ENCODE measurements at places on chromosomes 1 and 21.

DNA sequence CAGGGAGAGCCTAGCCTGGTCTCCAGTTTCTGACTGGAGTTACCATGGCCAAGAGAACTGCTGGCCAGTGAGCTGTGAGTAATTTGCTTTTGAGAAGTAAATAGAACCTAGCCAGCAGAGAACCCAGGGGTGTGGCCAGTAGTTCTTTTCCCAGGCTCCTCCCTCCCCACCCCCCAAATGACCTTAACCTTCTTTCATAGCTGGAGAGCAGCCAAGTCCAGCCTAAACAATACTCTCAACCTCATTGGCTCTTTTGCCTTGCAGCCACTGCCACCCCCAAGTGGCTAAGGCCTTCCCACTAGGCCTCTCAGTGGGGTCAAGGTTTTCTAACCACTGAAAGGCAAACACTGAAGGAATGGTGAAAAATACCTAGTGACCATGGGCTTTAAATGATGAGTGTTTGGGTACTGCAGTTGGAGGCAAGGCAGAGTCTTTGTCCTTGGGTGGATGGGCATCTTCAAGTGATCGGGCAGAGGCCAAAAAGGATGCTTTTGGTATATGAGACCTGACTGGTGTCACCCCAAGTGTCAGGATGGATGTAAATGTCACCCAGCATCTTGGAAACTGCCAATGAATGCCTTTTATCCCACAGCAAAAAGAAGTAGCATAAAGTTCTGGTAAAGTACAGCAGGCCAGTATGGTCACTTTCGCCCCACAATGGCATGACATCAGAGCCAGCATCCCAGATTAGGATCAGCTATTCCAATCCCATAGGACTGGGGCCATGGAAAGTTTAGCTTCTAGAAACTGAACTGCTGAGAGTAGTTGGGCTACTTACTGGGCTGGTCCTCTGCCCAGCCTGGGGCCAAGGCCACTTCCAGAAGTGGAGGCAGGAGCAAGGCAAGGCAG is 3.5 kb upstream of the PIGV start:
- DNase-seq: no peak

GRCh38 chr1:178188306-178188705 is 94.4 kb downstream of the RASAL2 start:
- DNase-seq: no peak

- no peak for DNase-seq
Observed at GRCh38 chr21:27776925-27777553, 810.2 kb upstream of the ADAMTS5 start.

GRCh38 chr1:7975212-7975865 is 13.8 kb downstream of the PARK7 start:
- peak; percentile 90 for DNase-seq

DNA sequence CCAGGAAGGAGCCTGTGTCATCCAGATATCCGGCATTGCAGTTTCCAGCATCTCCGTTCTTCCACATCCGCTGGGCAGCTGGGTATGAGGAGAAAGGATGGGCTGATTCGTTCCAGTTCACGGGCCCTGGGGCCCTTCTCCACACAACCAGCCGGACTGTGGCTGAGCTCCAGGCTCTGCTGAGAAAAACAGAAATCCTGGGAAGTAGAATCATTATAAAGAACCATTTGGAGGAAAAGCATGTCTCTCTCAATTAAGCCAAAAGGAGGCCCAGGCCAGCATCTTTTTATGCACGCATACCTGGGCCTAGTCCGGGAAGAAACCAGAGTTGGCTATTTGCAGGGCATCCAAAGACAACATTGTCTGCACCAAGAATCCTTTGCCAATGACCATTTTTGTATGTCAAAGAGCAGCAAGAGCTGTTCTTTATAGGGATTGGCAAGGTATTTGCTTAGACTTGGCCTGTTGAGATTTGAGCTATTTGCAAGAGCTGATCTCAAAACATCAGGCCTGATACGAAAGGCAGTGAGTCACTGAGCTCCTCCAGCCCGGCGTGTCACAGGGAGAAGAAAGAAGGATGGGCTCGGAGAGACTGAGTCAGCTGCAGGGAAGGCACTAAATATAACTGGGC is 84.9 kb upstream of the ARHGEF16 start:
- no peak for DNase-seq

- DNase-seq: no peak
Observed at GRCh38 chr1:68375919-68376318, 73.8 kb downstream of the RPE65 start.

- peak; percentile 63 for DNase-seq
Observed at GRCh38 chr1:7921796-7922195, 18.8 kb downstream of the TNFRSF9 start.

DNA sequence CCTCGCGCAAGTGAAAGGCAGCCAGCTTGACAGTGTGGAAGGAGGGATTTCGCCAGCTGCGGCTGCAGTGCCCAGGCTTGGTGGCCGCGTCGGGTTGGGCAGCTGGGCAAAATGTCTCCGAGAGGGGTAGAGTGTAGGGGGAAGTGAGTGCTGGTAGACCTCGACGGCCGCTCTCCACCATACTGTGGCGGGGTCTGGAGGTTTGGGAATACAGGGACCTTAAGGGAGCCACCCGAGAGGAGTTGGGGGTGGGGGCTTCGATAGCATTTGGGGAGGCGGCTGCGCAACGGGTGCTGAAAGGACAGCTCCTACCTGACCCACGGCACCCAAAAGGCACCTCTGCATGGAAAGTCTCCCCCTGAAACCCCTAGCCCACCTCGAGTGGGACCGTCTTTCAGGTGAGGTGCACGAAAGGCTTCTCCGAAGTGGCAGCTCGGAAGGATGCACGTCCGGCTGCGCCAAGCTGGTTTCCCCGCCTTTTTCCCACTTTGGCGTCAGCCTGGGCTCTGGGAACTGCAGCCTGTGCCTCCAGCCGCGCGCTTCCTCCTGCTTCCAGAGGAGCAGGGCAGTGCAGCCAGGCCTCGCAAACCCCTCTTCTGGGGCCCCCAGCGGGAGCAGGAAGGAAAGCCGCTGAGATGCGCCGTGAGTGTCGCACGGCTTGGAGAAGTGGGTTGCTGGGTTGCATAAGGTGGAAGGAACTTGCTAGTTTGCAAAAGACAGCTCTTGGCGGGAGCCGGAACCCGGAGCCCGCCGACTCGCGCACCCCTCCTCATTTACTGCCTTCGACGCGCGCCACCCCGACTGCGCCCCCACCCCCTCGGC is 531 bp upstream of the HMGN2 start:
- DNase-seq: peak; percentile 56

DNA sequence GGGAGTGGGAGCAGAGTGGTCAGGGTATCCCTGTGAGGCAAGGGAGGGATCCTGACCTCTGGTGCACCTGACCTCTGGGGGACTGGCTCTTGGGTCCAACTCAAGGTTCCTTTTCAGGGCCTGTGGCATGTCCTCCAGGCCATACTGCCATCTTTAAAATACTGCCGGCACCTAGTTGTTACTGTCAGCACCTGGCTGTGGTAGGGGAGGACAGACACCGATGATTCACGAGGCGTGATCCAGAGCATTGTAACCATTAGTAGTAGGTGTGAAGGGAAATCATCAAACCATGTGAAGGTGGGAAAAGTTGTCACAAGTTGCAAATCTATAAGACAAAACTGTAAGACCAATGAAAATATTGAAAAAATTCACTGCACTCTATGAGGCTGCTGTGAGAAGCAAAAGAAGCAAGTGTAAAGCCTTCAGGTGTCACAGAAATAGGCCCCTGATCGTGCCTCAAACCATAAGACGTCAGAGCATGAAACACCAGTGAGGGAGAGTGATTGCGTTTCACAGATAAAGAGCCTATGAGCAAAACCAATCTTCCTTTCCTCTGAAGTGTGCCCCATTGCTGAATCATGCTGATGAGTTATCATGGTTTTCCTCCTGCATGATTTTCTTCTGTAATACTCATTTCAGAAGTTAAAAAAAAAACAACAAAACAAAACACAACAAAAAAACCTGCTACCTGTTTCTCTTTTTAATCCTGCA is 55.3 kb downstream of the CDC7 start:
- no peak for DNase-seq

DNA sequence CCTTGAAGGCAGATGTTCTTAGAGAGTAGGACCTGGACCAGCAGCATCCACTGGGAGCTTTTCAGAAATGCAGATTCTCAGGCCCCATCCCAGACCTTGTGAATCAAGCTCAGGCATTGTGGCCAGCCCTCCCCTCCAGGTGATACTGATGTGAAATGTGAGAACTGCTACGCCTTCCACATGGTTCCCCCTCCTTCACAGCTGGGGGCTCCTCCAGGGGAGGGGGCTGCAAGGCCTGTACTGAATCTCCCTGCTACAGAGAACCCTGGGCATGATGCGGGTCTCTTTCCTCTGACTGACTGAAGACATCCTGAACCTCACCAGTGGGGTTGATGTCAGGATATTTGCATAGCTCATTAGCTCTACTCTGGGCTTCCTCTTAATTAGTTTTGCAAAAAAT is 141.8 kb upstream of the CSF3R start:
- DNase-seq: no peak

GRCh38 chr1:245258271-245258920 is 103.6 kb downstream of the KIF26B start:
- peak; percentile 52 for DNase-seq

DNA sequence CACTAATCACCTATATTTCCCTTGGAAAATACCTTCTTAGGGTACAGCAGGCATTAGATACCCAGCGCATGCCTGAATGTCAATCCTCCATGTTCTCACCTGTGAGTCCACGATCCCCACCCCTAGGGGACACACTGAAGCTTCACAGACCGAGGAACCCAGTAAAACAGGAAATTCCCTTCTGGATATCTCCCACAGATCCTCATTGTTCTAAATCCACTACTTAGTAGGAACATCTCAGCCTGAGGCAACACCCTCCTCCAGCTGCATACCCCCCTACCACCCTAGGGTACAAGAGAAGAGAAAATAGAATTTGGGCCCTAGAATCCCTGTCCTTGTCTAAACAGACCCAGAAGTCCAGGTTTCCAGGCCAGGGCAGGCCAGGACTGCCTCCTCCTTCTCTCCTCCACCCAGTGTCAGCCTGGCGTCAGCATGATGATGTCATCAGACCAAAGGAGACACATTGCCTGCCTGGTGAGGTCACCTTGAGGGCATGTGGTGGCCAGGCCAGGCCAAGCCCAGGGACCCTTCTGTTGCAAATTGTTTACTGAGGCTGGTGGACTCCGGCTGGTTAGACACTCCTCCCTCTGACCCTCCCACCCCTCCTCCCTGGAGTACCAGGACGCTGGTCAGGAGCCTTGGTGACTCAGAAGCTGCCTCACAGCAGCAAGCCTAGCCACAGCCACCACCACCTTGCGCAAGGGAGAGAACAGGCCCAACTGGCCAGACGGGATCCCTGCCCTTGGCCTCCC is 6.2 kb downstream of the NECTIN4 start:
- no peak for DNase-seq

DNA sequence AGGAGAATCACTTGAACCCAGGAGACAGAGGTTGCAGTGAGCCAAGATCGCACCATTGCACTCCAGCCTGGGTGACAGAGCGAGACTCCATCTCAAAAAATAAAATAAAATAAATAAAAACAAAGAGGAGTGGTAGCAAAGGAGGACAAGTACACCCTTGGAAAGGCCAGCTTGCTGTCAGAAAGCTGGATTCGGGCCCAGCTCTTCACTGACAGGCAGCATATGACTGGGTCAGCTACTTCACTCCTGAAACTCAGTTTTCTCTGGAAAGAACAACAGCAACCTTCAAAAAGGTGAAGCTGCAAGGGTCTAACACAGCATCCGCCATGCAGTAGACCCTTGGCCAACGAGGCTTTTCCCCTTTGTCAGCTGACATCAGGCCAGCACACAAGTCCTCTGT is 156.0 kb upstream of the TIAM1 start:
- DNase-seq: peak; percentile 66

GRCh38 chr1:205373022-205373797 is 16.5 kb upstream of the KLHDC8A start:
- no peak for DNase-seq

DNA sequence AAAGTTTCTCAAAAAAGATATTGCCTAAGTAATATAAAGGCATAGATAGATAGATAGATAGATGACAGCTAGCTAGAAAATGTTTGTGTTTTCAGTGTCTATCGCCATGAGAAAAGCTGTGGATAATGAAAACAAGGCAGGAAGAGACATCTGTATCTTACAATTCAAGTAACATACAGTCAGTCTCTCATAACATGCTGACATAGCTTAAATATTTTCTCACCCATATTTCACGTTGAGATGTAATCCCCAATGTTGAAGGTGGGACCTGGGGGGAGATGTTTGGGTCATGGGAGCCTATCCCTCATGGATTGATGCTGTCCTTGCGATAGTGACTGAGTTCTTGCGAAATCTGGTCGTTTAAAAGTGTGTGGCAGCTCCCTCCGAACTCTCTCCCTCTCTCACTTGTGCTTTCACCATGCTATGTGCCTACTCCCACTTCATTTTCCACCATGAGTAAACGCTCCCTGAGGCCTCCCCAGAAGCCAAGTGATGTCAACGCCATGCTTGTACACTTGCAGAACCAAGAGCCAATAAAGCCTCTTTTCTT is 856.8 kb upstream of the ADAMTS5 start:
- DNase-seq: no peak

DNA sequence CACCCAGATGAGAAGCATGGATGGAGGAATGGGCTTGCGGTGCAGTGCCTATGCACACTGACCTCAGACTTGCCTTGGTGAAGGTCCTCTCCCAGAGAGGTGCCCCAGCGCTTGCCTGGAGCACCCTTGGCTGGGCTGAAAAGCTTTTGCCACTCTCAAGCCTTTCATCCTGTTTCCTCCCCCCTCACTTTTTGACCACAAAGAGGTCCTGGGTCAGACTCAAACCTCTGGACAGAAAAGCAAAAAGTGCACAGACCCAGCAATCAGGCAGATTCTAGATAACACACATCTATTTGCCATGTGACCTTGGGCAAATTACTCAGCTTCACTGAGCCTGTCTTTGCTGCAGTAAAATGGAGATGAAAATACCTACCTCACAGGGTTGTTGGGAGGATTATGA is 7.3 kb downstream of the TMEM35B start:
- DNase-seq: no peak

DNA sequence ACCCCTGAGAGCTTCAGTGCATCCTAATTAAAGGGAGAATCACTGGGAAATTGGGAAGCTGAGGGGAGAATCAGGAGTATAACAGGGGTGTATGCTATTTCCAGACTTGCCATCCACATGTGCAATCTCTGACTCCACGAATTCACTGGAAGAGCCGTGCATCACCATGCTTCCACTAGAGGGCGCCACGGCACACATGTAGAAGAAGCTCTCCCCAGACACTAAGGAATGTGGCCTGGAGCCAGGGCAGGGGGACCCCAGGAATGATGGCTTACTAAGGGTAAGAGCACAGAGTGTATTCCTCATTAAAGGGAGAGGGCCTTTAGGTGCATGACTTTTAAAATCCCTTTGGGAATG is 81.5 kb downstream of the ABCA4 start:
- DNase-seq: peak; percentile 60

GRCh38 chr1:26579681-26580111 is 50.1 kb downstream of the RPS6KA1 start:
- DNase-seq: no peak

DNA sequence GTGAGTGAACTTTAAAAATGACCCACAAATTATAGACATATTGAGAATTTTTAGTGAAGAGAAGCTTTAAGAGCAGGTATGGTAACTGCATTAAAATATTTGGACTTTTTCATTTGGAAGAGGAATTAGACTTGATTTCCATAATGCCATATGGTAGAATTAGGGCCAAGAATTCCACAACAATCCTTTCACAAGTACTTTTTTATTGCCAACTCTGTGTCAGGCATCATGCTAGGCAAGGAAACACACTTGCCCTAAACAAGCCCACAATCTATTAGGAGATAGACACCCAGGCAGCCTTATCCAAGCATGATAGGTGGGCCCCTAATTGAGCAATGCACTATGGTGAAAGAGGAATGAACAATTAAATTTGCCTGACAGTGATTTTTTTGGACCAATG is 353.0 kb downstream of the TGFB2 start:
- DNase-seq: no peak

- no peak for DNase-seq
Observed at GRCh38 chr1:111195002-111195684, 5.3 kb downstream of the DENND2D start.

All from cerebellum (tissue), 4 donors.